ENCODE measurements at places on chromosomes 12 and 14.
A peak's percentile ranks its signal among the peaks of the same experiment; 100 is the strongest.

DNA sequence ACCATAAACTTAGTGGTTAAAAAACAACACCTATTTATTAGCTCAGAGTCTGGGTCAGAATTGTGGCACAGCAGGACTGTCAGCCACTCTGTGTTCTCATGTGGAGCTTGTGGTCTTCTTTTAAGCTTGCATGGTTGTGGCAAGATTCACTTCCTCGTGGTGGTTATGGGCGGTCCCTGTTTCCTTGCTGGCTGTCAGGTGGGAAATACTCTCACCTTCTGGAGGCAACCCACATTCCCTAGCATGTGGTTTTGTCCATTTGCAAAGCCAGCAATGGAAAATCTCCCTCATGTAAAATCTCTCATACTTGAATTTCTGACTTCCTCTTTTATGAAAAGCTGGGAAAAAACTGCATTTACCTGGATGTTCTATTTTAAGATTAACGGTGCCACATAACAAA is 229.8 kb downstream of the ALX1 start:
- no peak for DNase-seq

DNA sequence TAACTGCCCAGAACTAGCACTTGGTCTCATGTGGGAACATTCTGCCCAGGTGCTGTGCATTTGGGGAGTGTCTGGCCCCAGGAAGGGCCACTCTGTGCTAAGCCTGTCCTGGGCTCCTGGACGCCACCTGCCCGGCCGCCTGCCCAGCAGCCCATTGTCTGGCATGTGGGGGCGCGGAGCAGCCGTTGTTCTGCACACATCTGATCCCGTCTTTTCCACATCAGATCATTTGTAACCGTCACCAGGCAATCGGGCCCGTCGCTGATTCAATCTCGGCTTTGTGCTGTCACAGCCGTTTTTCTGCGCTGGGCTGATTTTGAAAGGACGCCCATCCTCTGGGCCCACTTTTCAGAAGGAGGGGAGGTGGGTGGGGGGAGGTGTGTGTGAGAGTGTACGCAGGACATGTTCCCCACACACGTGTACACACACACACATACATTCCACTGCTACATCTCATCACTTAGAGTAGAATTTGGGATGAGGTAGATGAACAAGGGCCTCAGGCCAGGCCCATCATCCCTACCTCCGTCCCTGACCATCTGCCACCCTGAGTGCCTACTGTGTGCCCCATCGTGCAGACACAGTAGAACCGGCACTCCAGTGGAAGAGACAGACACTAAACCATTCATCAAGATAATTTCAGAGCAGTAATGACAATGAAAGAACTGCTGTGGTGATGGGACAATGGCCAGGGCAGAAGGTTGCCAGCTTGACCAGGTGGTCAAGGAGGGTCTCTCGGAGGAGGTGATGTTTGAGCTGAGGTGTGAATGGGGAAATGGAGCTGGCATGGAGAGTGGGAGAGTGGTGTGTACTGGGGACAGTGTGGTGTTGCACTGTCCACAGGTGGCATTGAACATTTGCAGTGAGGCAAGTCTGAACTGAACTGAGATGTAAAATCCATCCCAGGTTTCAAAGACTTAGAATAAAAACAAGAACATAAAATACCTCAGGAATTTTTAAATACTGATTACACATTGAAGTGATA is 19.0 kb downstream of the FAM222A start:
- peak; percentile 13 for DNase-seq

DNA sequence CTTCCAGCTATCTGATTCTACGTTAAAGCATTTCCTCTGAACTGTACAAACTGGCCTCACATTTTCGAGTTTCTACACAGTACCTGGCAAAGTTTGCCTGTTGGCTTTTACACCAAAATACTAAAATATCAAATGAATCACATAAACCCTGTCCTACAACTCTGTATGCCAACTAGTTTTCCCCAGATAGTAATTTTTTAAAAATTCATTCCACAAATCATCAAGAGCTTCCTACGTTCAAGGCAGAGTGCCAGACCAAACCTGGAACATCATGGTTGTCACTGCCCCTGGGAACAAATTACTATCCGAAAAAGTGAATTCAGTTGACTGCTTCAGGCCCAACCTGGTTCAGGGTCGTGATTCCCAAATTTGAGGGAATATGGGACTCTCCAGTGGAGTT is 2.1 kb downstream of the TMEM30B start:
- DNase-seq: no peak

DNA sequence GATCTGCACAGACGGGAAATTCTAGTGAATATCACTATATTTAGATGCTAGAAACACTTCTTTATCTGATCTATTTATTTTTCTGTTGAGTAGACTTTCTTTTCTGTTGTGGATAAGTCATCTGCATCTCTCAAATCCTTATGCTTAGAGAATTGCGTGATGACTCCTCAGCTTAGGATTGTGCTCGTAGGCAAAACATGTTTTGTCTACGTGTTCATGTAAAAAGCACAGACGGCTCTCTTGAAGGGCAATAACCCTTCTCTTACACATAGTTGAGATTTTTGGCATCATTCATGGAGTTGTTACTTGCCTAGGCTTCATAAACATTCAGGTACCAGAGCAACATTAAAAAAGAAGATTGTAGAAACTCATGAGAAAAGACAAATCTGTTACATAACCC is 18.6 kb downstream of the PPFIBP1 start:
- no peak for DNase-seq

DNA sequence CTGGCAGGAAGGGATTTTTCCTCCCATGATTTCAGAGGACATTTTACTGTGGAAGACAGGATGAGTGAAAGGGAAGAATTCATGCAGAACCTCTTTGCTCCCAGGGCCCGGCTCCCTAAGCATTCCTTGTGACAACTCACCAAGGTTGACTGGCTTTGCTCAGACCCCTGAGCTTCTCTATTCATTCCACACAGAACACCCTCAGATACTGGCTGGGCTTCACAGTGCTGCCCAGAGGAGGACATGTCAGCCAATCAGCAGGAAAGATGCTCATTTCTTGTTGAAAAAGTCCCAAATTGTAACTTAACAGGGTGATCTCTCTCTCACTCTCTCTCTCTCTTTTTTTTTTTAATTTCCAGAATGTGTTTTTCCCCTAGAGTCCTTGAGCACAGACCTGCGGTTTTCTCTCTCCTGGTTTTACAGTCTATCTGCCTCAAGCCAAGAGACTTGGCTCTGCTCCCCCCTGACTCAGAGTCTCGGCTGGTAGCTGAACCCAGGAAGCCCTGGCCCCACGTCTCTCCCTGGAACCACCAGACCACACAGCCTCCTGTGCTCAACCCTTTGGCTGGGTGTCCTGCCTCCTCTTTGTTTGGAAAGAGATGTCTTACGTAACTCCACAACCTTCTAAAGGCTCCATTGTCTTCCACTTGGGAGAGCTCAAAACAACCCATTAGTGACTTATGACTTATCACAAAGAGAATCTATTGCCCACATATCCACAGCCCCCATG is 43.9 kb downstream of the SSPN start:
- no peak for DNase-seq

DNA sequence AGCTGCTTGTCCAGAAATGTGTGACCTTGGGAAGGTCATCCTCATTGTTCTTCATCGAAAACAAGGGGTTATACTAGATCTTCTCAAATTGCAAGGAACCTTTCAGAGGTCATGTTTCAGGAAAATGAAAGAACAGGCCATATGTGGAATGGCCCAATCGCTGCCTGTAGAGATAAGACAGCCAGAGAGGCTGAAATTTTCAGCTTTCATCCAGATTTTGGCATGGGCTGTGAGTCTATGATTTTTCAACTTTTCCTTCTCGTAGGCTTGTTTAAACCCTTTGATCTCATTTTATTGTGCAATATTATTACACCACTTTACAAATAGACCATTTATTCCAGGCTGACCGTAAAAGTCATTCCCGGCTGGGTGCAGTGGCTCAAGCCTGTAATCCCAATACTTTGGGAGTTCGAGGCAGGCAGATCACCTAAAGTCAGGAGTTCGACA is 17.1 kb upstream of the ATXN2 start:
- no peak for DNase-seq

GRCh38 chr14:64612021-64612380 is 62.2 kb downstream of the PPP1R36 start:
- no peak for DNase-seq

GRCh38 chr14:74516451-74517160 is 23.0 kb downstream of the ISCA2 start:
- DNase-seq: no peak

GRCh38 chr12:3249081-3249800 is 172.1 kb downstream of the TSPAN9 start:
- DNase-seq: no peak

- DNase-seq: no peak
Observed at GRCh38 chr14:22792158-22792557, 23.1 kb downstream of the SLC7A7 start.

DNA sequence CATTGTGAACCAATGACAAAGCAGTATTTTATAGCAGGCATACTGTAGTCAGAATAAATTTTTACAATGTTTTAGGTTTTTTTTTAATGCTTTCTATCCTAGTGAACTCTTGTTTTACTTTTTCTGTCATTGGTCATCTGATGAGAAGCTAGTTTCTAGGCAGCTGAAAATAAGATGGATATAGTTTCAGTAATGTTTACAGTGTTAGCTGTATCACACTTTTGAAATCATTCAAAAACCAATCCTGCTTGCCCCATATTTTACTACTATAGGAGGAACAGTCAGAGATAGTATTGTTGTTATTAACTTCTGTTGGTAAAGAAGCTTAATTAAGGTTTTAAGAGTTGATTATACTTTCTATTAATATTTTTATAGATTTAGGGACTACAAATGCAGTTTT is 24.5 kb downstream of the USP15 start:
- no peak for DNase-seq

GRCh38 chr12:131986910-131987309 is 37.2 kb downstream of the EP400 start:
- DNase-seq: no peak

- DNase-seq: no peak
Observed at GRCh38 chr12:101957252-101957959, 80.0 kb downstream of the DRAM1 start.

GRCh38 chr12:51934080-51934479 is 17.4 kb upstream of the ACVR1B start:
- DNase-seq: no peak

DNA sequence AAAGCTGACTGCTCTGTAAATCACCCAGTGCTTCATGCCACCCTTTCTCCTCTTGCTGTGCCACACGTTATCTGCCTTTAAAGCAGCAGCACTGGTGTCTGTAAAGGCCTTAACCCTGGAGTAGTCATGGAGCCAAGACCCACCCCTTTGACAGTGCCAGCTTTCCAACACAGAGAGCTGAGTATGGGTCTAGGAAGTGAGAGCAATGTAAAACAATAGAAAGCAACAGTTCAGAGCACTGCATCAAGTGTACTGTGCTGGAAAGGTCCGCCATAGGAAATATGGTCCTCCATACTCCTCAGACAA is 139.5 kb downstream of the DAD1 start:
- no peak for DNase-seq

DNA sequence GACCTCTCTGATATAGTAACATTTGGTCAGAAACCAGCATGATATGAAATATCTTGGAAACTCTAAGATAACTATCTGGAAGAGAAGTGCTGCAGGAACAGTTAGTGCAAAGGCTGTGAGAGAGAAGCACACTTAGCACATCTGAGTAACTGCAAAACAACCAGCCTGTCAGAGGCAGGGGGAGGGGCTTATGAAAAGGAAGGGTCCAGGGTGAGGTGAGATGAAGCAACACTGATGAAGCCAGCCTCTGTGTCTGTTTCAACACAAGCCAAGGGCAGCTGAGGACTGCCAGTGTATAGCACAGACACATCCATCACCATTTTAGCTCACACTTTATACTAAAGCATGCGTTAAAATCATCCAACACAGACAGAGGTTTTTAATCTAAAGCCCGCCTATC is 37.4 kb upstream of the OVCH1 start:
- DNase-seq: no peak

- no peak for DNase-seq
Observed at GRCh38 chr12:80412343-80412953, 31.6 kb upstream of the PTPRQ start.

DNA sequence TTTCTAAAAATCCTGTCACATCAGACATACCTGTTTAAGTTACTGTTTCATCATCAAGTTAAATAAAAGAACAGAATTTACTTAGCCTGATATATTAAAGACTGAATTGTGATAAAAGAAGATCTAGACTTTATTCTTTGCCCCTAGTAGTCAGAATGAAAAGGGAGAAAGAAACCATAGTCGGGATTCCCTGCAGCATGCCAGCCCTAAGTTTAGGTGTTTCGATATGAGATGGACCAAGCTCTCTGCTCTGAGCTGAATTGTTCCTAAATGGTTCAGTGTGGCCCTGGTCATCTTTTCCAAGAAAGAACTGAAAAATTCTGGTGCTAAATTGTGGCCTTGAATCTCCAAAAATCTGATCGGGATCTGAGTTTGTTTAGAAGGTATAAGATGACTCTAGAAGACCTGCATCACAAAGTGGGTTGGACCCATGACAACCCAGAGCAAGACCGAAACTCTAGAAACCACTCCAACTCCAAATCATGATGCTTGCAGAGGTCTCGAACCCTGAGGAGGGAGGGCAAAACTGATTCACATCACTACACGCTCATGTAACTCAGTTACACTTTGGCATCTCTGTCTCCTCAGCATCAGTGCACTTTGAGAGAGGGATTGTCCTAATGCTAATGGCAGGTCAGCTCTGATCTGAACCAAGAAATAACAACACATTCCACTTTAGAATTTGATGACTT is 15.7 kb downstream of the PTGER2 start:
- no peak for DNase-seq

DNA sequence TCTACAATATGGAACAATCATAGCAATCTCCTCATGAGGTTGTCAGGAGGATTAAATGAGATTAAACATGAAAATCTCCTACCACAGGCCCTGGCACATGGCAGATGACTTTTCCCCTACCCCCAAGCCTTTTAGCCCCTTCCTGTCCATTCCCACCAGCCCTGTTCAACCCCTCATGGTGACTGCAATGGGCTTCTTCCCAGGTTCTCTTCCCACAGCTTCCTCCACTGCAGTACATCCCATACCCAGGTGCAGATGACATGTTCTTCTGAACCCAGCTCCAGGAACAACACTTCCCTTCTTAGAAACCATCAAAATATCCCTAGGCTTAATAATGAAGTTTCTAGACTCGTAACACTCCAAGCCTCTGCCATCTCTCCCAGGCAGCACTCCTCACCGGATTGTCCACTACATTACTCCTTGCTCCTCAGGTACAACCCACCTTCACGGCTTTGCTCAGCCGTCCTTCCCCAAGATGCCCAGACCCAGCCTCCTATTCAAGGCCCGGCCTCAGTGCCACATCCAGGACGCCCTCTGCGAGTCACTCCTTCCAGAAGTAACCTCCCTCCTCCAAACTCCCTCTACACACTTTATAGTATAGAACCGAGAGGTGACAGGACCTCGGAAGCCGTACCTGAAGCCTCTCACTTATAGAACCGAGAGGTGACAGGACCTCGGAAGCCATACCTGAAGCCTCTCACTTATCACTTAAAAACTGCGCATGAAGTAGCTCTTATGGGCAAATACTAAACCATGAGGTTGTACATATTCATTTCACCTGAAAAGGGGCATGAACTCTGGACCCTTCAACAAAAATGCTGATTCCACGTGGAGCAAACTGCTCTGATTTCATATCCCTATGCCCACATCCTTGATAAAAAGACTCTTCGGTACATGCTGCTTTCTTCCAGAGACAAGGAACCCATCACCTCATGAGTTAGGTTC is 1.5 kb downstream of the CRACR2A start:
- no peak for DNase-seq

Data from activated naive CD8-positive, alpha-beta T cell treated with anti-CD3 and anti-CD28 coated beads, Interleukin-2, amount 10 ng/mL, durations not matched to agents 7 days and 5 days (primary cell).